A549 treated with dexamethasone at 1 μM for 4 hours (cell line): ENCODE measurements at places on chromosomes 7 and 10. TPM values are rescaled to one million over a fixed set of nuclear protein-coding genes. Genes with fewer than 3 reads are reported as not detected.

VPS37D gene
- 3.1 to 5.0 TPM (median 4.5 TPM) in 5 replicates for total RNA-seq

PRR15 gene
- 4.7 to 7.1 TPM (median 5.0 TPM) in 5 replicates for total RNA-seq

NUTM2A gene
- total RNA-seq: 0.04 to 0.15 TPM (median 0.08 TPM) in 4 of 5 replicates, not detected in the other

SLC13A1 gene
- not detected in 5 replicates for total RNA-seq

LRRN3 gene
- total RNA-seq: 0.02 to 0.04 TPM in 2 of 5 replicates, not detected in the others

ENTPD1 gene
- 0.06 to 0.20 TPM (median 0.15 TPM) in 4 of 5 replicates, not detected in the other for total RNA-seq

ANXA8 gene
- 30.6 to 40.7 TPM (median 30.7 TPM) in 5 replicates for total RNA-seq

PTER gene
- 12.3 to 19.7 TPM (median 16.9 TPM) in 5 replicates for total RNA-seq

GNAT3 gene
- total RNA-seq: not detected in 5 replicates

LMOD2 gene
- not detected in 5 replicates for total RNA-seq

ZDHHC4 gene
- total RNA-seq: 45.2 to 49.0 TPM (median 47.6 TPM) in 5 replicates

GARS1 gene
- 144 to 167 TPM (median 152 TPM) in 5 replicates for total RNA-seq

FGFBP3 gene
- 2.1 to 2.4 TPM (median 2.3 TPM) in 5 replicates for total RNA-seq

GBX1 gene
- 0.09 to 0.22 TPM (median 0.13 TPM) in 4 of 5 replicates, not detected in the other for total RNA-seq

PKD2L1 gene
- 0.11 to 0.38 TPM (median 0.19 TPM) in 5 replicates for total RNA-seq

CLCN1 gene
- 0.03 to 0.06 TPM (median 0.05 TPM) in 3 of 5 replicates, not detected in the others for total RNA-seq

PPP1R9A gene
- total RNA-seq: 2.4 to 4.9 TPM (median 4.2 TPM) in 5 replicates

PTN gene
- total RNA-seq: not detected in 5 replicates

SYNPO2L gene
- 0.02 to 0.07 TPM (median 0.02 TPM) in 5 replicates for total RNA-seq

MARVELD1 gene
- total RNA-seq: 43.9 to 56.2 TPM (median 51.1 TPM) in 5 replicates

TFEC gene
- 0.08 to 0.21 TPM (median 0.14 TPM) in 5 replicates for total RNA-seq

OIT3 gene
- total RNA-seq: 0.04 TPM in 1 of 5 replicates, not detected in the others

CALHM1 gene
- total RNA-seq: not detected in 5 replicates

ARHGEF5 gene
- total RNA-seq: 2.9 to 3.2 TPM (median 3.0 TPM) in 5 replicates

WIPF3 gene
- total RNA-seq: 0.39 to 0.65 TPM (median 0.62 TPM) in 5 replicates

TMEM139 gene
- total RNA-seq: 0.63 to 1.0 TPM (median 0.67 TPM) in 5 replicates

ADGRA1 gene
- 0.24 to 0.44 TPM (median 0.34 TPM) in 5 replicates for total RNA-seq

TAS2R40 gene
- total RNA-seq: not detected in 5 replicates

PPP1R17 gene
- total RNA-seq: not detected in 5 replicates

MYL10 gene
- not detected in 5 replicates for total RNA-seq

ABCA13 gene
- 0.01 to 0.06 TPM (median 0.05 TPM) in 5 replicates for total RNA-seq

KNDC1 gene
- 0.60 to 1.5 TPM (median 1.3 TPM) in 5 replicates for total RNA-seq

OAT gene
- total RNA-seq: 74.3 to 95.2 TPM (median 75.5 TPM) in 5 replicates

LFNG gene
- 9.4 to 18.4 TPM (median 15.7 TPM) in 5 replicates for total RNA-seq

ACHE gene
- 1.6 to 3.3 TPM (median 2.6 TPM) in 5 replicates for total RNA-seq
